ENCODE measurements at places on chromosomes 6 and 20. TPM values are rescaled to one million over a fixed set of nuclear protein-coding genes. Genes with fewer than 3 reads are reported as not detected.

Gene EMILIN3
- not detected for total RNA-seq

Gene COQ3
- 5.1 TPM for total RNA-seq

Gene CFB
- total RNA-seq, result not detected

Gene C20orf96
- total RNA-seq, result 4.7 TPM

Gene KHDC1L
- total RNA-seq, result not detected

Gene GTSF1L
- 1.4 TPM for total RNA-seq

Gene CRISP2
- not detected for total RNA-seq

Gene SLC22A3
- not detected for total RNA-seq

Gene LIN28B
- total RNA-seq, result not detected

GRCh38 chr20:24701668-24702067 is 232.2 kb downstream of the SYNDIG1 start:
- no peak for DNase-seq

DNA sequence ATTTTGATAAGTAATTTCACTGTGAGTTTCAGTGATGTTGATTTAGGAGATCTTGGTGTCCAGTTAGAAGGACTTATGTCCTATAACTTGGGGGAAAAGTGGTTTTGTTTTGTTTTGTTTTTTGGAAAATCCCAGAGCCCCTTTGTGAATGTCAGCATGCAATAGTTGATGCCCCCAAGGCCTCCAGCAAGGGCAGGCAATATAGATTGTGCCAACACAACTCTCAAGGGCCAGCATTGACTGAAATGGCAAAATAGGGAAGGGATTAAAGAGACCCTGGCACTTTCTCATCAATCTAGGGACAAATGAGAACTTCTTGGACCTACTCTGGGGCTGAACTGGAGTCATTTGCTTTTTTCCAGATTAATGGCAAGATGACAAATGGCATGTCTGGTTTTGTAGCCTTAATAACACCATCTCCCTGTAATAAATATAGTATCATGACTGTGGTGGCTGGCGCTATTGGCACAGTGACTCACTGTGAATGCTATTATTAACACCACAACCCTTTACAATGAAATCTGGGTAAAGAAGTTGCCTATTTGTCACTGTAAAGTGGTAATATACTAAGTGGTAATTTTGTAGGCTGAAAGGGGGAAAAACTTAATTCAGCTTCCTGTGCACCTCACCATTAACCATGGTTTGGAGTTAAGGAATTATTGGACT is 51.8 kb downstream of the ABRACL start:
- DNase-seq, result no peak

GRCh38 chr6:45640081-45640491 is 262.4 kb upstream of the SUPT3H start:
- no peak for DNase-seq

DNA sequence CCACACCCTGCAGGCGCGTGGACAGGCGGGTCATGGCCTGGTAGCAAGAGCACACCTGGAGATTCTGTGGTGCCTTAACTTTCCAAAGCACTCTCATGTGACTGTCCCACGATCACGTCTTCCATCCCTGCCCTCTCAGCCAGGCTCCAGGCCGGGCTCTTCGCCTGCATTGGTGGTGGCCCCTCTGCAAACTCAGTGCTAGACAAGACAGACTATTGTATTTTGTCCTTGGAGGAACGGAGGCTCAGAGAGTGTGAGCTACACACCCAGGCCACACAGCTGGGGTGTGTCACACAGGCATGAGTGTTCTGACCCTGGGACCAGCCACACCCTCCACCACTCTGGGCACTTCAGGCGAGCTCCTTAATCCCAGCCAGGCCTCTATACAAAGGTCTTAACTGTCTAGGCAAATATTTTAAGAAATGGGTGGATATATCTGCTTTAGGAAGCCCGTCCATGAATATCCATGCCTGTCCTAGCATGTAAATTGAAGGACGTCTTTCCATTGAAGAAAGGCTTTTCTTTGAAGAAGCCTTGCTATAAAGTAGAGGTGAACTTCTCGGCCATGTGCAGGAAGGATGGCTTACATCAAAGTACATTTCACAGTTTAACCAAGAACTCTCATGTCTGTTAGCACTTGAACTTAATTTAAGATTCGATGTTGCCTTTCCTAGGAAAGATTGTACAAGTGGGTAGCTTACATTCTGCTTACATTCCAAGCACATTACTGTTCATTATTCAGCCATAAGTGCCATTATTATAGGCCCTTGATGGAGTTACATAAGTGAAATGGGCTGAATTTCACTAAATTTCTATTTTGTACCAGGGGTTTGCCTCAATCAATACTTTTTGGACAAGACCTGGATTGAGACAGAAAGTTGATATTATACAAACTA is 263.9 kb downstream of the DLL1 start:
- no peak for DNase-seq

- no peak for DNase-seq
Observed at GRCh38 chr6:123804014-123804786, 535 bp downstream of the NKAIN2 start.

DNA sequence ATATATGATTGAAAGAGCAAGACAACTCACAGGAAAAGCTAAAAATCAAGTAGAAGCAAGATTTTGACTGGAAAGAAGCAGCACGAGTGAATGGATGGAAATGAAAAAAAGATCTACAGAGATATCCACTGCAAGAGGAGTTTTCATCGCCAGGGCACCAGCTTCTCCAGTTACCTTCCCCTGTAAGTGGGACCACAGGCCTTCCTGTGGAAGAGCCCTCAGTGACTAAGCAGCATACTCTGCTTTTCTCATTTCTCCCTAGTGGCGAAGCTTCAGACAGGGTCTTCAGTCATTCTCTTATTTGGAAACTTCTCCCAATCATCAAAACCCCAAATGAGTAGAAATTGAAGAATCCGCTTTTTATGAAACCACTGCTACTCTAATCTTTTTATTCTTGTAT is 40.5 kb downstream of the ADGRB3 start:
- DNase-seq, result no peak

DNA sequence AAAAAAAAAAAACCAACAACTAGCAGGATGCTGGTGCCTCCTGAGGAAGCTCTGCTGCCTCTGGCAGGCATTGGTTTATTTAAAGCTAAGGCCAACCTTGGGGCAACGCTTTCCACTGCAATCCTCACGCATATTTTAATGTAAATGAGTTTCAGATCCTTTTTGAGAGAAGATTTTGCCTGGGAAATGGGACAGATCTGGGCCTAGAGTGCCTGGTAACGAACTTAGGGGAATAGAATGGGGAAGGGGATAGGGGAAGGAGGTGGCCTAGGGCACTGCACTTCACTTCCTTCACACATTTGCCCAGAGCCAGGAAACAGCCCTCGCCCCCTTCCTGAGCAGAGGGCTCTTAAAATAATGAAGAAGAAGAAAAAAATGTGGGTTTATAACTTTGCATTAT is 132.7 kb upstream of the TMEM170B start:
- no peak for DNase-seq

- no peak for DNase-seq
Observed at GRCh38 chr6:143966312-143966711, 41.7 kb downstream of the PLAGL1 start.

GRCh38 chr6:133892813-133893691 is 4.1 kb downstream of the TCF21 start:
- DNase-seq, result no peak

- no peak for DNase-seq
Observed at GRCh38 chr20:31858760-31859083, 11.6 kb downstream of the DUSP15 start.

- DNase-seq, result no peak
Observed at GRCh38 chr6:113082745-113083144, 735.6 kb downstream of the RFPL4B start.

GRCh38 chr6:136612666-136613389 is 62.6 kb upstream of the MAP7 start:
- DNase-seq, result no peak

DNA sequence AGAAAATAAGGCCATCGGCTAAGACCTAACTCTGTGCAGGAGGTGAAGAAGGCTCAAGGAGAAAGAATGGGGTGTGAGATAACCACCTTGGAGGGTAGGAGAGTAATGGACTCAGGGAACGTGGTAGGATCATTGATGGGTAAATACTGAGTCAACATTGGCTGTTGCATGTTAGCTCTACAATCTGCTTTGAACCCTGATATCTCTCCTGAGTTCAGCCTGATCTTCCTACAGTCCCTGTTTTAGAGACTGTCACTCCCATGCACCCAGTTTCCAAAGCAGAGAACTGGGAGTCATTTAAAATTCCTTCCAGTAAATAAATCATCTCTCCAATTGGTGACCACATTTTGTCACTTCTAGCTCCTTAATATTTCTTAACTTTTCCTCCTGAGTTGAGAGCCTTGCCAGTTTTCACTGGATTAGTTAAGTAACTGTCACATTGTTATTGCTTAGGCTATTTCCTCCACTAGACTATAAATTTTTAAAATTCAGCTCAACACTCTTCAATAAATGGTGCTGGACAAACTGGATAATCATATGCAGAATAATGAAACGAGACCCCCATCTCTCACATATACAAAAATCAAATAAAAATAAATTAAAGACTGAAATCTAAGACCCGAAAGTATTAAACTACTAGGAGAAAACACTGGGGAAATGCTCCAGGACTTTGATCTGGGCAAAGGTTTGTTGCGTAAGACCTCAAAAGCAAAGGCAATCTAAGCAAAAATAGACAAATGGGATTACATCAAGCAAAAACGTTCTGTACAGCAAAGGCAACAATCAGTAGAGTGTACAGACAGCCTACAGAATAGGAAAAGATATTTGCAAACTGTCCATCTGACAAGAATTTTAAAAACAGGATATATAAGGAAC is 138.9 kb upstream of the TMEM170B start:
- no peak for DNase-seq

- no peak for DNase-seq
Observed at GRCh38 chr6:43972179-43972912, 154.9 kb downstream of the MRPL14 start.

GRCh38 chr20:44231713-44232468 is 15.2 kb upstream of the GDAP1L1 start:
- no peak for DNase-seq

DNA sequence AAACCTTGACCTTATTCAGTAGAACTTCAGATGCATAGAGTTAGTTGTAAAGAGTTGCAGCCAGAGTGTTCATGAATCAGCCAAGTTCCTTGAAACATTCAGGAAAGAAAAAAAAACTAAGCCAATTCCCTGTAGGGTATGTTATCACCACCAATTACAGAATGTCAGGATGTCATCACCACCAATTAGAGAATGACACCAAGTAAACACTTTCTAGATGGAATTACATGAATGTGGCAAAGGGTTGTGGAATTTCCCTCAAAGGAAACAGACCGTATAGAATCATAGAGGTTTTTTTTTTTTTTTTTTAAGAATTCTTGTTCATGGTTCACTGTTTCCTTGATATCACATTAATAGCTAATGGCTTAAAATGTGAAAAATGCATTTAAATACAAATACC is 472.1 kb upstream of the RNF217 start:
- DNase-seq, result no peak

- DNase-seq, result no peak
Observed at GRCh38 chr6:32679492-32679891, 13.0 kb upstream of the HLA-DQB1 start.

DNA sequence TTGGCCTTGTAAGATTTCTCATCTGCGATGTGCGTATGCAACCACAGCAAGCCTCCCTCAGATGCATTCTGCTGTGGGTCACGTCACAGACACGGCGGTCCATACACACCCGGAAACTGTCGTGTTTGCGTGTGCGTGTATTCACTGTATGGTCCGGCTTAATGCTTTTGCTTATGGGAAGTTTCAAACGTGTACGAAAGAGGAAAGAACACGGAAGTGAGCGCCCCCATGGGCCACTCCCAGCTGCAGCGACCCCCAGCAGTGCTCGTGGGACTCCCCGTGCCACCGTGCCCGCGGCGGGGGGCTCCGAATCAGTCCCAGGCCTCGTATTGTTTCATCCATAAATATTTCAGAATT is 10.2 kb downstream of the DLL1 start:
- no peak for DNase-seq

DNA sequence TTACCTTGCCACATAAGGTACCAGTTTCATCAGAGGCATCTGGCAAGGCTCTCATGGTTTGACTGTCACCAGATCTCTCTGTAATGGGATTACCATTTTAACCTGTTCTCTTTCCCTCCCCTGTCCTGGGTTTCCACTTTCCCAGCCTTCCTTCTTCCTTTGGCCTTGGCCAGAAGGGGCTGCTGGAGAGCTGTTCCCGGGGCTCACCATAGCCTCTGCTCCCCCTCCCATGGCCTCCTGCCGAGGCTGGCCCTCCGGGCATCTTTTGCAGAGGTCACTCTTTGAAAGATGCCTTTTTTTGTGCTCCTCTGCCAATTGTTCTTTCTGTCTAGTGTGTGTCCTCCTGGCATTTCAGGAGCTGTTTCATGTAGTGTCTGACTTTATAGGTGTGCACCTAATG is 100.7 kb upstream of the SCP2D1 start:
- DNase-seq, result no peak

DNA sequence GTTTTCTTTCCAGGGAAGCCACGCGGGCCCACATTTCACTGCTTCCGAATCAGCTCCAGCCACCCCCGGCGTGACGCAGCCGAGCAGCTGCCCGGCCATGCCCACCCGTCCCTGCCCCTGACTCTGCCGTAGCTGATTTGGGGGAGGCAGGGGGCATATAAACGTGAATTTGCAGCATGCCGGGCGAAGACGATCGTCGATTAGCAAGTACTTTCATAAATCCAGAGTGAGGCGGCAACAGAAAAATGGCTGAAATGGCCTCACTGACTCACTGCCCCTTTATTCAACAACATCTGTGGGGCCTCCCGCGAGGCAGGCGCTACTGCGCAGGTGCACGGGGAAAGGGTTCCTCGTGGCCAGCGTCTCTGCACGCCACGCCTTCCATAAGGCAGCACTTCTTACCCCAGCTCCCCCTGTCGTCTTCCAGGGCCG is 118.0 kb downstream of the DLL1 start:
- no peak for DNase-seq

- DNase-seq, result no peak
Observed at GRCh38 chr6:152648105-152648504, 10.9 kb upstream of the SYNE1 start.

DNA sequence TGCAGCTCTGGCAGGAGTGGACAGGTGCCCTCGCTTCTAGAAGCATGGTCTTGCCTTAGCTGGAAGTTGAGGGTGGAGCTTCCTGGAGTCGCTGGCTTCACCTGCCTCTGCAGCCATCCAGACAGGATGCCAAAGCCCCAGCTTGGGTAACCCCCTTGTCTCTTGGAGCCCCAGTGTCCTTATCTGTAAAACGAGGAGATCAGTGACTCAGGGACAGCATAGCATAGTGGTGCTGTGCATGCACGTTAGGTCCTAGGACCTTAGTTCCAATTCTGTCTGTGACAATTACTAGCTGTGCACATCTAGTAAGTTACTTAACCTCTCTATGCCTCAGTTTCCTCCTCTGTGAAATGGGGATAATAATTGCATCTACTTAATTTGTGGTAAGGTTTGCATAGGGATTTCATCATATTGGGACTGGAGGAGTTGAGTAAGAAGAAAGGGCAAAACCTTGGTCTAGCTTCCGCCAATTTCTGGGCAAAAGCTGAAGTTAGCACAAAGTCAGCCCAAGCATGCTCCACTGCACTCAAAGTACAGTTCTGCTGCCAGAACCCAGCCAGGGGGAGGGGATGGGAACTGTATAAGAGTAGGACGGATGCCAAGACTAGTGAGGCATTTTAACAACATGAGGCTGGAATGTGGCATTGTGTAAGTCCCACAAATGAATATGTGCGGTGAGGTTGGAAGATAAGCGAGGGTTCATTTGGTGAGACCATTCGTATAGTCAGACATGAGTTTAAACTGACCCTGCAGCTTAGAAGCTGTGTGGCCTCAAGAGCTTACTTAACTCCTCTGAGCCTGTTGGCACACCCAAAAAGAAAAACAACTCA is 24.5 kb downstream of the TOX2 start:
- no peak for DNase-seq

- DNase-seq, result no peak
Observed at GRCh38 chr20:50328996-50329898, 138.6 kb downstream of the CEBPB start.

Data from naive thymus-derived CD4-positive, alpha-beta T cell (primary cell).